GM03348 (cell line): ENCODE measurements at places on chromosomes 2 and 18.

- no peak for DNase-seq
Measured at GRCh38 chr2:230075988-230076631, 7.4 kb upstream of the SLC16A14 start.

DNA sequence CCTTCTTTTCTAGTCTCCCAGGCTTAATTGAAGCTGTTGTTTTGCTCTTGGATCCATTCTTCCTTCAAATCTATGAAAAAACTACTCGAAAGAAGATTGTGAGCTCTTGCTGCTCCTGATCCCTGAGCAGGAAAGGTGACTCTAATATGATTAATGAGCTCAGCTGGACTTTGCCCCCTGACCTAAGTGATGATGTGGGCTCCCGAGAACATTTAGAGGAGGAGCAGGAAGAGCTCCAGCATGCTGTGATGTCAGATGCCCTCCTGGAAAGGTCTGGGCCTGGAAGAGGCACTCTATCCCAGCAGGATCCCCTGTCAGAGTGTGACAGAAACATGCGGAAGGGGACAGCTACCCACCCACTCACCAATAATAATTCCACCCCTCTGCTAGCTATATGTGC, 117.9 kb upstream of the PELI1 start:
- no peak for DNase-seq

GRCh38 chr18:24600076-24600654, 139.7 kb downstream of the HRH4 start:
- DNase-seq = peak; percentile 62

DNA sequence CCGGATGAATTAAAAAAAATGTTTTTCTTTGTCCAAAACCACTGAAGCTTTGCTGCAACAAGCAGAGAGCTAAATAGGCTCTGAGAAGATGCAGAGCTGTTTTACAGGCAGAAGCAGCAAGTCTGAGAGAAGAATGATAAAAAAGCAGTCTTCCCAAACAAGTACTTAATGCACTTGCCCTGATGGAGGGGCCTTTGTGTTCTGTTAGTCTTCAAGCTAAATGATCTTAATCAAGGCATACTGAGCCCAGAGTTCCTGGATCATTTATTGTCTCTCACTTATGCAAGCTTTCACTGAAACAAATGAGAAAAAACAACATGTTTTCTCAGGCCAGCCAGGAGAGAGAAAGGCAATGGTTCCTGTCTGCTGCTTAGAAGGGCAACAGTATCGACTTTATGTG, 152.5 kb downstream of the CLIP4 start:
- no peak for DNase-seq

DNA sequence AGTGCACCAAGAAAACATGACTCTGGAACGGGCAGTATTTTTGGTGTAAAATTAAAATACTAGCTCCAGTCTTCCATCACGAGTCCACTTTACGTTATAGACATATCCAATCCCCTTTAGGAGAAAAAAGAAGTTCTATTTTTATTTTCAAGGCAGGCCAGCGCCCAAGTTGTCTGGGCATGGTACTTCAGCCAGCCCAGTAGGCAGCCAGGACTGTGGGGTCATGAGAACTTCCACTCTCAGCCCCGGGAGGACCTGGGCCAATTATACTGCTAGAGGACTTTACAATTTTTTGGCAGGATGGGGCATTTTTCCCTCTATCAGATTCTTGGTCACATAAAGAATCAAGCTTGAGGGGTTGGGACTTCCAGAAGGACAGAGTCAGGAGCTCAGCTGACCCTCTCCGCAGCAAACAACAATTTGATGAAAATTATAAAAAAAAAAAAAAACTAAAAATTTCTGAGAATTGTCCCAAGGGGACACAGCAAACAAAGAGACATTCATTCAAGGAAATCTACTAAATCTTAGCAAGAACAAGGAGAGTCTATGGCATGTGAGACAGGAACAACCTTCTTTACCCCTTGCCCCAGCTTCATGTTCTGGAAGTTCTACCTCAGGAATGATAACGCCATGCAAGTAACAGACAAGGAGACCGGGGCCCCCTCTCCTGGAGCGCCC, 37.3 kb upstream of the B3GNT2 start:
- no peak for DNase-seq

DNA sequence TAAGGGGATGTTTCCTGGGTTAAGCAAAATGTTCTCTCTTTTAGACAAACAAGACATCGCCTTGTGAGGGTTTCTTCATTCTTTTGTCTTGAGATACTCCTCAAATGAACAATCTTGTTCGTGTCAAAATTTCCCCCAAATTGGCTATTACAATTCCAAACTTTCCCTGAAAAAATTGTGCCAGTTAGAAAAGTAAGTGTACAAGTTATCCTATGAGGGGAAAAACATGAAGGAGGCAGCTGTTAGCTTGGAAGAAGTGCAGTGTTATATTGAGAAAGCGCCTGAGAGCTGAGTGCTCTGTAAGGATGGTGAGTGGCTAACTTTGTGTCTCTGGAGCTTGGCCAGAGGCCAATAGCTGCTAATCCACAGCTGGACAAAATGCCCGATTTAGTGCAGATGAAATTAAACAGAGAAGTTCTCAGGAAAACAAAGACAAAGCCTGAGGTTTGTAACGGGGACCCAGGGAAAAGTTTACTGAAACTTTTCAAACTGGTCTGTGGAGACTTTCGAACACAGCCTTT, 14.1 kb upstream of the PLEKHH2 start:
- DNase-seq = peak; percentile 7

GRCh38 chr2:137173463-137173862, 408.1 kb downstream of the THSD7B start:
- peak; percentile 75 for DNase-seq

DNA sequence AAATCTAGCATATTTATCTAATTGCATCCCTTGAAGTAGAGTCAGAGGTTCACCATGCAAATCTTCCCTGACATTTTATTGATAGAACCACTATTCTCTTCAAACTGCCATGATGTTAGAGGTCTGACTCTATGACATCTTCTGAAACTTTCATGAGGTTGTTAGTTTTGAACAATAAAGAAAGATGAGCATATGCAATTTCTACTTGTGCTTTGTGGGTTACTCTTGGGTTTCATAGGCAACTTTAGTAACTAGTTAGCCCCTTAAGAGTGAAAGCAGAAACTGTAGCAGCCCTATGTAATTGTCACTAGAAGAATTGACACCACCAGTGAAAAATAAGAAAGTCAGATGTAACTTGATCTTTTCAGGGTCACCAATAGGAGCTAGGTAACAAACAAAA, 53.1 kb upstream of the ZEB2 start:
- no peak for DNase-seq

DNA sequence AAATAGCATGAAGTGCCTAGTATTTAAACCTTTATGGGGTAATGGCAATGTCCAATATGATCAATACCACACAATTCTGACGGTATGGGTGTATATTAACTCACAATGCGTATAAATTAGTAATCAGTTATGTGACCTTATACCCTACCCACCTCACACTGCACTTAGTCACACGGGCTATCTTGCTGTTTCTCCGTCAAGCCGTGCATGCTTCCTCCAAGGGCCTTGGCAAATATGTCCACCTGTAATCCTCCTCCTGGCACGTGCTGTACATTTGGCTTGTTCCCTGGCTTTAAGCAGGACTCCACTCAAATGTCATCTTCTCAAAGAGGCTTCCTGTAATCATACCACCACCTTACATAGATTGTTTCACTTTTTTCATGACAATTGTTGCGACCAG, 12.2 kb downstream of the TNFRSF11A start:
- no peak for DNase-seq

- no peak for DNase-seq
Measured at GRCh38 chr2:189249171-189249570, 69.6 kb upstream of the COL5A2 start.

DNA sequence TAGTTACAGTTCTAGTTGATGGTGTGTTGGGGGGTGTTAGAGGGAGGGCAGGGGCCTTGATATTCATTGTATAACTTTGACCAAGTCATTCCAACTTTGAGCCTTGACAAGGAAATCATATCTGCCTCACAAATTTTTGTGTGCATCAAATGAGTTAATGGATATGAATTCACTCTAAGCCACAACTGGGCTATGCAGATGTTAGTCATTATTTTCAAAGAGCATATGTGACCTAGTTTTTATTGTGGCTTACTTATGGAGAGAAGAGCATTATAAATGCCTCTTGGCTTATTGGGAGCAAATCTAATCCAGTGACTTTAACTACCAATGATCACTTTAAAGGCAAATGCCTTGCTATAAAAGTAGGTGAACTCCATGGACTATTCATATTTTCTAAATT, 250.2 kb downstream of the LPIN1 start:
- peak; percentile 51 for DNase-seq

- no peak for DNase-seq
Measured at GRCh38 chr2:33226546-33226945, 249.9 kb upstream of the RASGRP3 start.

GRCh38 chr2:221125691-221126090, 446.4 kb downstream of the EPHA4 start:
- DNase-seq = no peak

- no peak for DNase-seq
Measured at GRCh38 chr18:48634975-48635374, 96.1 kb downstream of the CTIF start.

DNA sequence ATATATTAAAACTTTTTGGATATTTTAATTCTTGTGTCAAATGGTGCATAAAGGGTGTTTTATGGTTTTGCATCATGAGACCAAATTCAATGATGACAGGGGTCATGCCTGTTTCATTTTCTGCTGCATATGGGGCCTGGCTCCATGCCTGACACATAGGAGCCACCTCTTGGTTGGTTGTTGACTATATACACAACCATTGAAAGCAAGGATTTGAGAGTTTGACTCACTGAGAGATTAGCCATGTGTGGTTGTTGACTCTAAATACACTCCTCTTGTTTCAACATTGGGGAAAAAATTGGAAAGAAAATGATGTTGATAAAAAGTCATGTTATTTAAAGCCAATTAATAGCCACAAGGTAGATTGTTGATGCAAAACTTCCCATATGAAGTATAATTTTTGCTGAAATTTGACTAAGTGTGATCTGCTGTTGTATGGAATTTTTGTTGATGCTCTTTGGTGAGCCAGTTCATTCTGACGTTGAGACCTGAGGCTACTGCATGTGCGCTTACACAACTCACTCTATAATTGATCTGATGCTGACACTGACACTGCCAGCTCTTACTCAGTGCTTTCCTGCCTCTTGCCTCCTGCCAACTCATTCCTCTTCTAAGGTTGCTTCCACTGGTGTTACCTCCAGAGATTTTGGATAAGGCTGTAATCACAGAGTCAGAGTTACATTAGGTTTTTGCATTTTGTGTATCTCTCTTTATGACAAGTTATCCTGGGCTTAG, 446.2 kb upstream of the SLC14A2 start:
- DNase-seq = no peak

GRCh38 chr2:112924821-112925220, 13.9 kb downstream of the IL37 start:
- DNase-seq = no peak
